ENCODE measurements at places on chromosomes 3 and 15.

- no peak for DNase-seq
Measured at GRCh38 chr15:41562244-41562643, 3.2 kb downstream of the TYRO3 start.

GRCh38 chr3:153749070-153749610 is 372.1 kb upstream of the ARHGEF26 start:
- no peak for DNase-seq

DNA sequence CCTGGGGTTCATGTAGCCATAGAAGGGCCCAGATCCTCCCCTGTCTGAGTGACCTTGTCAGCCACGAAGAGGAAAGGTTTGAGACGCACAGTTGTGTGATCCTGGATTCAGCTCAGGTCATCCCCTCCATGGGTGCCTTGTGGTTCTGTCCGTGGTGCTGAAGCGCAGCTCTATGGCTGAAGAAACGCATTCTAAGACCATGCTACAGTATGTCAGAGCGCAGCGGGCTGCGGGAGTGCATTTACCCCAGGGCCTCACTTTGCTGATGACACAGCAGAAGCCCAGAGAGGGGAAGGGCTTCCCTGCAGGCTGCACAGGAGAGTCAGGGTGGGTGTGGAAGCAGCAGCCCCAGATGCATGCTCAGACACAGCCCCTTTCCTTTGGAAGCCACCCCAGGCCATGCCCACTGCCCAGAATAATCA is 68.8 kb upstream of the IQSEC1 start:
- no peak for DNase-seq

- no peak for DNase-seq
Measured at GRCh38 chr3:49775538-49775937, 10.8 kb downstream of the IP6K1 start.

GRCh38 chr3:102025606-102026270 is 176.4 kb downstream of the NFKBIZ start:
- DNase-seq: no peak

GRCh38 chr15:89825271-89825940 is 10.8 kb upstream of the ANPEP start:
- DNase-seq: no peak

- DNase-seq: no peak
Measured at GRCh38 chr3:136714020-136714419, 38.2 kb downstream of the STAG1 start.

GRCh38 chr15:83717010-83717409 is 63.1 kb downstream of the ADAMTSL3 start:
- DNase-seq: no peak

DNA sequence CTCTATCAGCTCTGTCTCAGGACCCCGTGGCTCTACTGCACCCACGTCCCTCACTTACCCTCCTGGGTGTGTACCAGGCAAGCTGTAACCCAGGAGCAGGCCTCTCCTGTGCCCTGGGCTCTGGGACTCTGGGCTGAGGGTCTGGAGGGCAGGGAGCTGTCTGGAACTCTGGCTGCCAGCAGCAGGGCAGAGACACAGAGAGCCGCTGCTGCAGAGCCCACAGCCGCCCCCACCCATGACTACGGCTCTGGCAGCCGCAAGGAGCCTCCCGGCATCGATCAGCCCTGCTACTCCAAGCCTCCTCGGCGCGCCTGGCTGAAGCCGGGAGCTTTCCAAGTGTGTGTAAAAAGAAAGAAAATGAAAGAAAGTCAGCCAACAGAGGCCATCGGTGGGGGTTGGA is 103.7 kb upstream of the ATP2B2 start:
- no peak for DNase-seq

GRCh38 chr3:31092748-31093589 is 198.5 kb upstream of the GADL1 start:
- DNase-seq: no peak

DNA sequence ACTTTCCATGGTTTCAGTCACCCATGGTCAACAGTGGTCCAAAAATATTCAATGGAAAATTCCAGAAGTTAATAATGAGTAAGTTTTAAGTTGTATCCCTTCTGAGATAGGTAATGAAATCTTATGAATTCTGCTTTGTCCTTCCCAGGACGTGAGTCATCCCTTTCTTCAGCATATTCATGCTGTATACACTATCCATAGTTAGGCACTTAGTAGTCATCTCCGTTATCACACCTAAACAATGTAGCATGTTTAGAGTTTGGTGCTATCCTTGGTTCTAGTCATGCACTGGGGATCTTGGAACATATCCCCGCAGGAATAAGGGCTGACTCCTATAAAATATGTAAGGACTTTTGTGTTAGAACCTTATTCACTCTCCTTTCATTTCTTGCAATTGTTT is 153.2 kb downstream of the UNC13C start:
- no peak for DNase-seq

- DNase-seq: no peak
Measured at GRCh38 chr3:187006864-187007630, 76.7 kb downstream of the ST6GAL1 start.

GRCh38 chr15:58594898-58595297 is 154.6 kb downstream of the ADAM10 start:
- DNase-seq: no peak

DNA sequence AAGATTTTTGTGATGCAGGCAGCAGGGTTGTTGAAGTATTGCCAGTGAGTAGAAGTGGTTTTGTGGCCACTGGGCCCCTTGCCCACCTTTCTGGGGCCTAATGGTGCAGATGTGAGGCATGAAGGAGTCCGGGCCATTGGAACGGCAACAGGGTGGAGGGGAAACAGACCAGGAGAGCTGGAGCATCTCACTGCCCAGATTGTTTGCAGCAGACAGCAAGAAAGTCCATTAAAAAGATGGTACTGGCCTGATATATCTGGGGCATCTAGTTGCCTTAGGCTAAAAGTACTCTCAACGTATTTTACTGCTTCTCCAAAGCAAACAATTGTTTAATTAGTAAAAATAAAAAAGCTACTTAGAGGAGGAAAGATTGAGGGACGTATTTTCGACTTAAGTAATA is 298.4 kb downstream of the SATB1 start:
- DNase-seq: no peak

DNA sequence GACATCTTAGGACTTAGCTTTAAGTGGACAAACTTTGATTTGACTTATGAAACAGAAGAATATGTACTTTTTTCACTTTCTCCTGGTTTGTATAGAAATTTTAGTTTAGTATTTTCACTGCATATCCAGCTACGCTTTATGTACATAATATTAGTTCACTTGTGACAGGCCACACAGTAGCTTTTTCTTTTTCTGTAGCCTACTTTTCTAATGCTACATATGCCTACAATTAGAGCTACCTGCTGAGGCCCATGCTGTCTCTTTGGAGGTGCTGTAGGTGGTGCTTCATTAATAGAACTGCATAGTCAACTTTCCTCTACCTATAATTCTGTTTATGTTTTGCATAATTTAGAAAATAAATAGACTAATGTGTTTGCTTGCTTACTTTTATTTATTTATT is 191.6 kb downstream of the NLGN1 start:
- DNase-seq: no peak

DNA sequence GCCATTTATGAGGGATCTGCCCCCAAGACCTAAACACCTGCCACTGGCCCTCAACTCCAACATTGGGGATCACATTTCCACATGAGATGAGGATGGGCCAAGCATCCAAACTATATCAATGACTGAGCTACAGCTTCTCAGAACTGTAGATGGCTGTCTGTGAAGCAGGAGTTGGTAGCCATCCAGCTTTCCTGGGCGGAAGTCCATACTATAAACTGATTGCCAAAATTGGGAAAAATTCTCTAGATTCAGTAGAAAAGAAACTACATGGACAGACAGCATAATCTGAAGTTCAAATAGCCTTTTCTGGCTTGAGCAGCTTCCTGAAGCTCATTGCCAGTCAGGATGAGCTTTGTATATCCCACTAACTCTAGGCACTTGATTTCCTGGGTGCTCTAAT is 214.7 kb upstream of the ZBTB20 start:
- no peak for DNase-seq

GRCh38 chr15:71329497-71330260 is 214.4 kb downstream of the THSD4 start:
- no peak for DNase-seq

DNA sequence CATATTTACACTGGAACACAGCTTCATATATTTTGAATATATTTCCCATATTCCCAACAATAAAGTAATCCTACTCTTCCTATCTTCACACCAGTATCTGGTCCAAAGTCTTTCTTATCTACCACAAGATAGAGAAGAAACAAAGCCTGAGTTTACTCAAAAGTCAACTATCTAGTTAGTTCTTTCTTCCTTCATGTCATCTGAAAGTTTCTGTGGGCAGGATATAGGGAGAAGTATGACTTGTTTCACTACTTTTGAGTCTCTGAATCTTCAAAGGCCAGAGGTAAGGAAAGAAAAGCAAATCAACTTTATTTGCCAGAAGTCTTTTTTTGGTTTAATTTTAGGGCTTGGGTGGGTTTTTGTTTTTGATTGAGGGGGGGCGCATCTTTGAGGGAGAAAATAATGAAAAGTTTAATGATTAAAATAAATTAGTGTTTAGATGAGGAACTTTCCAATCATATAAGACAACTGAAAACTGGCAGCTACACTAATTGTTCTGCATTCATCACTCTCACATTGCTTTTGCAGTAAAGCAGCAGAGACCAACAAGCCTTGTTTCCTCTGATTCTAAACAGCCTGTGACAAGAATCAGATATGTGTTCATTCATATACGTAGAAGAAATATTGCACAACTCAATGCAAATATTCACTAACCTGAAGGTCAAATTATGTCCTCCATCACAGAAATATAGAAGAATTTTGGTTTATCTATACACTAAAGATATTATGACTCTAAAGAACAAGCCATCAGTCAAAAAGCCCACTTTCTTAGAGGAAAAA is 421.4 kb downstream of the SHQ1 start:
- no peak for DNase-seq

DNA sequence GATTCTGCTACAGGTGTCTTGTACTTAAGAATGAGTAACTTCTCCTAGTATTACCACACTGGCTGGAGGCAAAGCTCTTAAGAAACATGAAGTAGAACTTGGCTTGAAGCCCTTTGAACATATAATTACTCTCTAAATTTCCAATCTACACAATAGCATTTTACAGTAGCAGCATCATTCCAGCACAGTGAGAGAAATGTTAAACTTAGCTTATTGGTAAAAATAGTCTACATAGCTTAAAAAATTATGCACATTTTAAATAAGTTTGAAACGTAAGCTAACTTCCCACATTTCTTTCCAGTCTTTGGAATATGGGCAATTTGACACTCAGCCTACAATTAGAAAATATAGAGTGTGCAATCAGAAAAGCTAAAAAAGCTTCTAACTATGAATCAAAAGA is 32.8 kb upstream of the TOP2B start:
- DNase-seq: no peak

DNA sequence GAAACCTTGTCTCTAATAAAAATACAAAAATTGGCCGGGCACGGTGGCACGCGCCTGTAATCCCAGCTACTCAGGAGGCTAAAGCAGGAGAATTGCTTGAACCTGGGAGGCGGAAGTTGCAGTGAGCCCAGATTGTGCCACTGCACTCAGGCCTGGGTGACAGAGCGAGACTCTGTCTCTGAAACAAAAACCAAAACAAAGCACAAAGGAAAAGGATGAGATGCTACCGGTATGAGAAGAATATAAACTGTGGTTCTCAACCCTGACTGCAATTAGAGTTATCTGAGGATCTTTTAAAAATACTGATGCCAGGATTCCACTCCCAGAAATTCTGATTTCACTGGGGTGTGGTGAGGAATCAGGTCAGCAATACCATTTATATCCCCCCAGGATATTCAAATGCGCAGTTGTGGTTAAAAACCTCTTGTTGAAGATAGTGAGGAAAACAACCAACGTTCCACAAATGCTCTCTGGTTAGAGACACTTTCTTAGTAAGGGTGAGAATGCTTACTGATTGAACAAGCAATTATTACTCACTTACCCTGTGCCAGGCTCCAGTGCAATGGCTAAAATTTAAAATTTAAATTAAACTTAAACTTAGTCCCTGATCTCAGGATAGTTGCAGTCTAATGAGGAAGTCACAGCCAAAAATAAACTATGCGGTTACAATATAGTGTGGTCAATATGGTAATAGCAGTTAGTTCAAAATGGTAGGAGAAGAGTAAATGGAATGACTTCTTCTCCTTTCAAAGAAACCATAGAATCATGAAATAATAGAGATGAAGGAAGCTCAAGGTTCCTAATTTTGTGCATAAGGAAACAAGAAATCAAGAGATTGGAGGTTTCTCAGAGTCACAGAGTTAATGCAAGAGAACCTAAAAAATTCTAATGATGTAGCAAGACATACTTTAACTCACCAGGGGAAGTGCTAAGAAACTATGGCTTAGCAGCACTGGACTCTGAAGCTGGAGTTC is 109.5 kb downstream of the SSR3 start:
- no peak for DNase-seq

- DNase-seq: no peak
Measured at GRCh38 chr3:111577798-111578685, 17.1 kb downstream of the ZBED2 start.

- DNase-seq: no peak
Measured at GRCh38 chr15:51658664-51659063, 22.6 kb upstream of the SCG3 start.

GRCh38 chr3:153163393-153163724 is 1.3 kb downstream of the RAP2B start:
- no peak for DNase-seq

DNA sequence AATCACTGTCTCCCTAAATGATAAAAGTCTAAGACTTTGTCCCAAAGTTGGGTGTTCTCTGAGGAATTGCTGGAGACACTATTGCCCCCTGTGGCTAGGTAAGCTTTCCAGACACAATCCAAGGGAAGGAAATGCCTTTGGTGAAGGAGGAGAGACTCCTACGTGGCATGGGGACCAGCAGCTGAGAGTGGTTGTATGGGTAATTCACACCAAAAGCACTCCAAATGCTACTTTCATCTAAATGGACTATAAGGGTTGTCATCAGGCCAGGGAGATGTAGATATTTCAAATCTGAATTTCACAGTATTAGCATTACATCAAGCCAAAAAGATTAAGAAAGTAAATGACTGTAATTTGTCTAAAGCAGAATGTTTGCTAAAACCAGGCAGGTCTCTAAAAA is 400.8 kb upstream of the THBS1 start:
- DNase-seq: no peak

DNA sequence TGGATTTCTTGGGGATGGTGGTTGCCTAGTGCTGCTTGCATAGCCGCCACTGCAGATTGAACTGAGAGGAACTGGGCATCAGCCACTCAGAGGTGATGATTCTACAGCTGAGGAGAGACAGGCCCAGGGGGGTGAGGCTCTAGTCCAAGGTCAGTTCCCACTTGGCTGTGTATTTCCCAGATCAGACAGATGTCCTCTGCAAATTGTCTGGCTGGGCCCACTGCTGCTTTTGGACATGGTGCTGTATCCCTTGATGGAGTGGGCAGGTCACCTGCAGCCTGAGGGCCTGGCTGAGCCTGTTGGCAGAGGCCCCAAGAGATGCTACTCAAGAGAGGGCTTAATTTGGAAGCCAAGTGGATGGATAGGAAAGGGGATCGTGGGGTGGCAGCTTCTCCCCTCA is 124.5 kb upstream of the CTDSPL start:
- DNase-seq: no peak
